ENCODE measurements at places on chromosomes 5 and 9. TPM values are rescaled to one million over a fixed set of nuclear protein-coding genes. Genes with fewer than 3 reads are reported as not detected.

The RNF20 gene
- 22.2 TPM for total RNA-seq

The GOLPH3 gene
- total RNA-seq: 50.0 TPM

The FIBCD1 gene
- total RNA-seq: not detected

The AUH gene
- total RNA-seq: 13.3 TPM

The FAT2 gene
- total RNA-seq: not detected

The BAAT gene
- not detected for total RNA-seq

The PDE6A gene
- not detected for total RNA-seq

The TEK gene
- 108 TPM for total RNA-seq

The FOXD4L3 gene
- total RNA-seq: not detected

GRCh38 chr5:124652514-124652819 is 94.0 kb downstream of the ZNF608 start:
- no peak for DNase-seq

DNA sequence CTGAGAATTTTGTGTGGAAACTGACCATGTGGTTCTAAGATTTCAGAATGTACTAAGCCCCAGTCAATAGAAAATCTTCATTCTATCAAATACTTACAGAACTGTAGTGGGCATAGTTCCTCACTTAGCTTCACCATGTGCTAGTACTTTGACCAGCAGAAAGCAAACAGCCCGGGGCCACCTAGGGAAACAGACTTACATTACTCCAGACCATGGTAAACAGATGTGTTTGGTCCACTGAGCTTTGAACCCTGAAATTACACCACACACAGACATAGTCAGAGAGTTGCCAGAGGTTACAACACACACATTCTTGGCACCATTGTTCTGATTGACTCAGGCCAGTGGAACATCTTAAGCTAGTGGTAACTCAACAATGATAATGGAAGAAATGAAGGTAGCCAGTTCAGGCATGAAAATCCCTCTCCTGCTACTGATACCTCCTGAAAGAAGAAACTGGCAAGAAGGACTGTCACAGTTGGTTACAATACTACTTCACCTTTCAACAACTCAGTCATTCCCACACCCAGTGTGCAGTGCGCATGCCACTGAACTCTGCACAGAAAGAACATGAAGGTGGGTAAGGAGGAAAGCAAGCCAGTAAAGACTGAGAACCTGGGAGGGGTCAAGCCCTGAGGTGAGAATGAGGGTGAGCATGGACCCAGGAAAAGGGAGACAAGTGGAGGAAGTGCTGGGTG is 18.7 kb upstream of the LECT2 start:
- DNase-seq: no peak

- DNase-seq: no peak
Measured at GRCh38 chr9:109114670-109115069, 5.1 kb downstream of the TMEM245 start.

- DNase-seq: no peak
Measured at GRCh38 chr5:132017738-132018625, 6.5 kb upstream of the ACSL6 start.

DNA sequence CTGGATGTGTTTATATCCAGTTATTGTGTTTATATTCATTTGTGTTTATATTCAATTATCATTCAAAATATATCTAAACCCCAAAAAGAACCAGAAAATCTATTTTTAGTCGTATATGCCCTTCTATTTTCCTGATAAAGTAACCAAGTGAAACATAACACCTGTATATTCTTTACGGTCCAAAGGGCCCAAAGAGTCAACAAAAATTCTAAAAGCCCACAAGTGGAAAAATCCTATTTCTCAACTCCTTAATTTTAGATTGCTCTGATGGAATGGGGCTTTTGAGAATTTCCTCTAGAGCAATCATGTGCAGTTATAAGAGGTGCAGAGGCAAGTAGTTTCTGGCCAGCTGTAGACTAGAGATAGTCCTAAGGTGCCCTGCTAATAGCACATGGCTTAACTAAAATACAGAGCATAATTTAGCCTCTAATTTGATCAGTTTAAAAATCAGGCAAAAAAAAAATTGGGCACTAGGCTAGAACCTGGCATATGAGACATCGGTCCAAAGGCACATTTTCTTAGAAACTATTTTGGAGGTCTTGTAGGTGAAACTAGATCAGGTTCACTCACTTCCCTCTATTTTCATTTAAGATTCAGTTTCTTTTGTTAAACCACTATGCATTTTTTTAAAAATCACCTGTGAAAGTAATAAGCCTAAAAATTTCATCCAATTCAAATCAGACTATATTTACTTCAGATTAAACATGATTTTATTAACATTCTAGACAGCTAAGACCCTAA is 256.0 kb downstream of the FBXL17 start:
- DNase-seq: no peak

DNA sequence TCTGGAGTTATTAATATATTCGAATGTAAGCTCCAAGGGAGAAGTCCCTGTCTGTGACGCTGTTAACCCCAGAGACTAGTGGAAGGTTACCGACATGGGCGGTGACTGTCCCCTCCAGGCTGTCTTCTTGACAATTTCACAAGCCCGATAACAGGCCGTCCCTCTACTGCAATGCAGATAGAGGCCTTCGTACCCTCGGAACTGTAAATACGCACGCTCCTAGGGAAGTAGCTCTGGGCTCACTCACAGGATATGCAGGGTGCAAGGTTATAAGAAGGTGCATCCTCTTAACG is 680 bp upstream of the RFK start:
- no peak for DNase-seq

- no peak for DNase-seq
Measured at GRCh38 chr9:128249558-128249907, 26.3 kb downstream of the GOLGA2 start.

GRCh38 chr5:151156507-151157420 is 815 bp downstream of the ANXA6 start:
- DNase-seq: no peak

GRCh38 chr5:546376-546908 is 22.2 kb upstream of the SLC9A3 start:
- no peak for DNase-seq

DNA sequence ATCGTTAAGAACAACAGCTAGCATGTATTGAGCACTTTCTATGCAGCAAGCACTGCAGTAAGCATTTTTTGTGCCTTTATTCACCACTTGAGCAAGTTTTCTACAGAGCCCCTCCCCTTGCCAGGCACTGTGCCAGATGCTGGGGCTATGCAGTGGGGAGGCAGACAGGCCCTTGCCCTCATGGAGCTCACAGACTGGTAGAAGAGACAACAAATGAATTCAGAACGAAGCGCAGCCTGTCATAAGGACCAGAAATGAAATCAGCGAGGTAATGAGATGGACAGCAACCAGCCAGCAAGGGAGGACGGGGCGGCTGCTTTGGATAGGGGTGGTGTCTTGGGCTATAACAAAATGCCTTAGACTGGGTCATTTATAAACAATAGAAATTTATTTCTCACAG is 68.8 kb downstream of the C9orf50 start:
- no peak for DNase-seq

DNA sequence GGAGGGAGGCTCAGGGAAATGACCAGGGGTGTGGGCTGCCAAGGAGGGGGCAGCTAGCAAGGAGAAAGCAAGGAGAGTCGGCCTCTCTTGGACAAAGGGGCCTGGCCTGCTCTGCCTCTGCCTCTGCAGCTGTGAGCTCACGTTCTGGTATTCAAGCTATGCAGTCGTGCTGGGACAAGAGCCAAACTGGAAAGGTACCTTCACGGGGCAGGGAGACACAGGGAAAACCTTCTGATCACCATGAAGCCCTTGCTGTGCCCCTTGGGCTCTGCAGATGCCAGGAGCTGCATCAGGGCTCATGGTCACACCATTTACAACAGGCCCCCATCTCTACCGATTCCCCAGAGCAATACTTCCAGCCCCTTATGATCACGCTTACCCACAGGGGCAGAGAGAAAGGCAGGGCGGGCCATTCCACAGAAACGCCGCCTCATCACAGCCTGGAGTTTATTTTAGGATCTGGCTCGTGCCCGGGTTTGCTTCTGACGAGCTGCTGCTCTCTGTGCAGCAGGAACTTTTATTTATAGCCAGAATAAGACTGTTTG is 63.2 kb downstream of the PRRT1B start:
- peak; percentile 82 for DNase-seq

DNA sequence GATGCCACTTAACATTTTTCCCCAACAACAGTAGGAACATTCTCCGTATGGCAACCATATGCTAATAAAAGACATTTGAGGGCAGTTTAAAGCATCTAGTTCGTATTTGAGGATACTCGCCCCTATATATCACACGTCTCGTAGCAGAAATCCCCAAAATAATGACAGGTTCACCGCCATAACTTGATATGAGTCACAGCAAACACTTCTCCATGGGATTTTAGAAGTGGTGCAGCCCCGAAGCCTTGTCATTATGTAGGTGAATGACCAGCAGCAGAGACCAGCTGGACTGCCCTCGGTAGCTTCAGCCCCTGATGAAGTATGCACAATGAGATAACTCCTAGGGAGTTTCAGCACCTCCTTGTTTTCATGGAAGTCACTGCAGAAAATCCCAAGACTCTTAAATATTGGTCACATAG is 2.0 kb downstream of the CTNND2 start:
- DNase-seq: no peak

DNA sequence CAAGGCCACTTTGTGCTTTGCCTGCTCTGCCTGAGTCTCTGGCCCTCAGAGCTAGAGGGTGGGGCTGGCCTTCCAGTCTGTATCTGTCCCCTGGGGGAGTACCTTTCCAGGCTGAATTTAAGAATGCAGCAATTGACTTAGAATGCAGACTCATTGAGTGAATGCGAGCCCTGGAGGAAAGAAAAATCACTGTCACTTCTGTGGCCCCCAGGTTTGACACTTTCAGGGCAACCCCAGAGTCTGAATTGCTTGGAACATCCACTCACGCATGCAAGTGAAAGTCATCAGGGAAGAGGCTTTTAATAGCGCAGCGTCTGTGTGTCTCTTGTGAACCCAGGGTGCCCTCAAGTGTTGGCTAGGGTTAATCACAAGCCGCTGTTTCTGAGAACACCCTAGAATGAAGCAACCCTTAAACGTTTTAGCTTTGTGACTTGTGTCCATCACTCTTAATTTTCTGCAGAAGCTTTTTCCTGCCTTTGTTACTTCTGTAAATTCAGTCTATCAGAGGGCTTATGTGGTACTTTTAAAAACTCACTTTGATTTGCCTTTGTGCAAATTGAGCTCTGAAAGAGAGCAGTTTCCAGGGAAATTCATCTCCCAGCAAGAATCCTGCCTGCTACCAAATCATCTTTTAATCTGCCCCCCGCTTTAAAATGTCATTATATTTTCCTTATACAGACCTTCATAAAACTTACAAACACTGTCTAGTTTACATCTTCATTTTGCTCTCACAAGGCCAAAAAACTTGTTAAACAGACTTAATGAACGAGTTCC is 146.8 kb upstream of the IQGAP2 start:
- DNase-seq: peak; percentile 73

DNA sequence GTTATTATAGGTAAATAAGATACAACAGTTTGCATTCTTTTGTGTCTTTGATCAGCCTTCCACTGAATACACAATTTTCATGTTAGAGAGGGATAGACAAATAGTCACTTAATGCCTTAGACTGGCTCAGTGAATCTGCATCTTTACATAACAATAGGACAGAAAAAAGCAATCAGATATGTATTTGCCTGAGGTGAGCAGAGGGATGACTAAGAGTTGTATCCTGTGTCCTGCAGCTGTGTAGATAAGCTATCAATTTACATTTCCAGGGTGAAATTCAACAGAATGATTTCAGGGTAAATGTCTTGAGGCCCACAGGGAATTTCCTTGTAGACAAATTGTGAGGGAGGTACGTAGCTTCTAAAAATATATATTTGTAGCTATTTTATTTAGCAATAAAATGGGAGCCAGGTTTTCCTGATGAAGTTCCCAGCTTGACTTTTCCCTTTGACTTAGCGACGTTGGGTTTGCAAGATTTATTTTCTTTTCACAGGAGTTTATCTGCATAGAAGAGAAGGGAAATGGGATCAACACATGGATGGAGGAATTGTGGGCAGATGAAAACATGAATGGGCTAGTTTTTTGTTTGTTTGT is 586.1 kb upstream of the CDH6 start:
- DNase-seq: no peak

GRCh38 chr5:18393565-18394442 is 759.5 kb downstream of the TAF11L14 start:
- peak; percentile 39 for DNase-seq

DNA sequence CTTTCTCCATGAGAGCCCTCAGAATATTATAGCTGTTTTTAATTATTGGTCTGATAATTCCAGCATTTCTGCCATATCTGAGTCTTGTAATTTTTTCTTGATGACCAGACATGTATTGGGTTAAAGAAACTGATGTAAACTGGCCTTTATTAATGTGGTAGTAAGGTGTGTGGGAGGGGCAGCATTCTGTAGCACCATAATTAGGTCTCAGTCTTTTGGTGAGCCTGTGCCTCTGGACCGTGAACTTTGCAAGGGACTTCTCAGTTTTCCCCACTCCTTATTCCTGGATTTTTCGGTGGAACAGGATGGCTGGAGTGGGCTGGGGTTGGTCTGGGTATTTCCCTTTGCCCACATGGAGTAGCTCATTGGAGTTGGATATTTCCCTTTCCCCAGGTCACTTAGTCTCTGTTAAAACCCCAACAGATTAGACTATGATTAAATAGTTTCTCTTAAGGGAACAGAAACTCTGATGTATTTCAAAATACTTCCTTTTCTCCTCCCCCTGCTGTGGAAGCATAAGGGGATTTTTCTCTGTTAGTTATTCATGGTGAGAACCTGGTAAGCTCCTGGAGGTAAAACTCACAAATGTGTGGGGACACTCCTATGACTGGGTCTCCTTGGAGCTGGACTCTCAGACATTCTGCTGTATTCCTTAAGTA is 52.4 kb downstream of the FSD1L start:
- DNase-seq: peak; percentile 2

DNA sequence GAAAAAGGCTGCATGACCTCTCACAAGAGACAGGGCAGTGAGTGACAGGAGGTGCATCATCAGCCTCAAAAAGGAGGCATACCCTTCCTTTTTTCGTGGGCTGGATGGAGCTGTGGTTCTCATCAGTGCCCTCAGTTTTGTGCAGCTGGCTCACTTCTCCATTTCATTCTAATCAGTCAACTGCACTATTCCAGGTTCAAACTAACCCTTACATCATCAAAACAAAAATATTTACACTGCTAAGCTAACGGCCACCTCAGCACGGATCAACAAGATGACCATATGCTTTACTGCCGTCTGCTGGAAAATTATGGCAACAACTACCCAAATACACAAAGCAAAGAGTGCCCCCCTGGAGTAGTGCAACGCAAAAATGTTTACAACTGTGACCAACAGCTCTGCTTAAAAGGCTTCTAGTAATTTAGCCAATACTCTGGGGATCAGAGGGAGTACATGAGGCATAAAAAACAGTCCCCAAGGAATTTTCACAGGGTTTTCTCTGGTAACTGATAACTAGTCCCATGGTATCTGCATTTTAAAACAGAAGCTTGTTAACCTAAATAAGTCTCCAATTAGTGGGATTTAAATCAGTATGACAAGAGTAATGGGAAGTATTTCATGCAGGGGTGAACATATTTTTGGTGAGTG is 10.8 kb downstream of the KCNV2 start:
- peak; percentile 84 for DNase-seq

- DNase-seq: peak; percentile 94
Measured at GRCh38 chr5:172868924-172869591, 35.0 kb downstream of the ERGIC1 start.

DNA sequence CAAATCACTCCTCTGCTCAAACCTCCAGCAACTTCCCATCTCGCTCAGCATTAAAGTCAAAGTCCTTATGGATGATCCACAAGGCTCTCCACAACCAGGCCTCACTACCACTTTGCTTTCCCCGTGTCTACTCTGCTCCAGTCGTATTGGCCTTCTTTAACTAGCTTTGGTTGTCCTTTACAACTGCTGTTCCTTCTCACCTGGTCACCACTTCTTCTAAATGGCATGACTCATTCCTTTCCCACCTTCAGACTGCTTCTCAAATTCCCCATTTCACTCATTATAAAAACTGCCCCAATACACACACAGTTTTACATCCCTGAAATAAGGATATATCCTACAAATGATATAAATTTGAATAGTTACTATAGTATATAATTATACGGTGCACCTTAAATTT is 30.4 kb downstream of the CERT1 start:
- no peak for DNase-seq

All from lung microvascular endothelial cell (primary cell).